ENCODE measurements at places on chromosomes 11 and 22. TPM values are rescaled to one million over a fixed set of nuclear protein-coding genes. Genes with fewer than 3 reads are reported as not detected.

CTTN gene
- polyA plus RNA-seq, result not detected

MUC2 gene
- polyA plus RNA-seq, result not detected

OR8A1 gene
- not detected for polyA plus RNA-seq

APOC3 gene
- polyA plus RNA-seq, result not detected

RAC2 gene
- 526 TPM for polyA plus RNA-seq

CECR2 gene
- 0.11 TPM for polyA plus RNA-seq

ACR gene
- not detected for polyA plus RNA-seq

DNA sequence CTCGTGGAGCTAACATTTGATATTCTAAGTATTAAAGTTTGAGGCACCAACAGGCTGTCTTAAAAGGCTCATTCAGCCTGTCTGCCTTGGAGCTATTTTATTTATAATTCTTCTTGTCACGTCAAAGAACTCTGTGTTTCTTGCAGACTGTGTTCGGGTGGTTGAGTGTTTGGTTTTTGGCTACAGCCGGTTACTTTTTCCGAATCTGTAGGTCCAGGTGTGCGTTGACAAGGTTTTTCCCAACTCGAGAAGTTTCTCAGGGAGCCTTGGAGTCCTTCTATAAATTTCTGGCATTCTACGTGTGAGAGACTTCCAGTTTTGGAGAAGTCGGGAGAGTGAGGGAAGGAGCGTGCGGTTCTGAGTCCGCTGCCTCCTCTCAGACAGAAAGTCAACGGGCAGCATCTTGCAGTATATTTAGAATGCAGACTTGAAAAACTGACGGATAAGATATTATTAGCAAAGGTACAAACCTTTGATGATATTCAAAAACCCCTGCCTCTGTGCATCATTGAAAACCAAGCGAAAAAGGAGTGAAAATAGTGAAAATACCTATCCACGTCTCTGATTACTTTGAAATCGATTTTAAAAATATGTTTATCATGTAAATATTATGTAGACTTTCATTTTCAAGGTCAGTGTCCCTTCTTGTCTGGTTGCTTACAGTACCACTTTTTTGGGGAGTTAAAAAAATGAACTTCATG, 85.2 kb upstream of the PPARA start:
- DNase-seq, result no peak

DNA sequence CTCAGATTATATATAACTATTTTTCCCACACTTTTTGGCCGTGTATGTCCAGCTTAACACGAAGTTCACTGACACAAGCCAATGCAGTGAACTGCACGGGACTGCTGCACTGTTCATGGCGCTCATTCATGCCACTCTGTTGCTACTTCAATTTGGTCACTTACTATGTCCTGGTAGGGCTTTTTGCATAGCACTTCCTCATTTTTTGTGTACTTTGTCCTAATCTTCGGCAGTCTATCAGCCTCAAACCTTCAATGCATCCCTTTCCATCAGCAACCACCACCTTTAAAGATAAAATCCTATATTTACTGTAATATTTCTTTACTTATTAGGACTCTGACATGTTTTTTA, 18.7 kb upstream of the ARHGAP32 start:
- DNase-seq, result no peak

DNA sequence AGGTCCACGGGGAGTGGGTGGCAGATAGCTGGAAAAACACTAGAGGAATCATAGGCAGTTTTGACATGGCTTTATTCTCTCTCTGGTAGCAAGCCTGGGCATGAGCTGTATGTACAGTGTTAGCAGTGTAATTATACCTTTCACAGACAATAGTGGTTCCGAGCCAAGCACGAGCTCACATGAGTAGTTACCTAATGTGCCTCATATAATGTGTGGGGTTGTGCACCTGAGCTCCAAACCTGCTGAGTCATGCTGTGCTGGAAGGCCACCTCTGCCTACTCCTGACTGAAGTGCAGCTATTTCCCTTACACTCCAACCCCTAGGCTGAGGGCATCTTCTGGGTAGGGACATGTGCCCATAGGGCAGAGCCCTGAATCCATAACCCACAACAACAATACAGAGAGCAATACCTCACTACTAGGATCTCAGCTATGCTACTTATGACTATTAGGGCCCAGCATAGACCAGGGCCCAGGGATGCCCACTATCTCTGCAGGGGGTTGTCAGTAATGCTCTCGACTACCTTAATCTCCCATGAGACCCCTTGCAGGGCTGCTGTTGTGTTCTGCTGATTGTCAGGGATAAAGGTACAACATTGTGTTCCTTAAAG, 432.1 kb downstream of the DYNC2H1 start:
- DNase-seq, result no peak

GRCh38 chr11:118484405-118484804, 42.9 kb upstream of the TTC36 start:
- DNase-seq, result no peak

- DNase-seq, result no peak
Observed at GRCh38 chr11:58773337-58773736, 41.6 kb upstream of the GLYAT start.

- DNase-seq, result no peak
Observed at GRCh38 chr11:15710580-15711275, 596.0 kb downstream of the INSC start.

DNA sequence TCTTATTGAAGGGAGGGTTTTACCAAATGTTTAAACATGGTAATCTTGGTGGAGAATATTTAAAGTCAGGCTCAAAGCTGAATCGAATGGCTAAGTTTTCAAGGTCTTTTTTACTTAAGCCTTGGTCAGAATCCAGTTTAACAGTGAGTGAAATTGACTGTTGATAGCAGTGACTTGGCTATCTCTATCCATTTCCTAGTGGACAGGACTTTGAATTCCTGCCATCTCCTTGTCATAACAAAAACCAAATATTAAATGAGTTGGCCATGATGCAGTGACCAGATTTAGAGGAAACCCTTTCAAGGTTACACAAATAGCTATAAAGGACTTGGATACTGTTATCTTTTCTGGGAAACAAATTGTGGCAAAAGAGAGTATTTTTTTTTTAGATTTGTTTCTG, 92.0 kb downstream of the JRKL start:
- DNase-seq, result no peak

- peak; percentile 50 for DNase-seq
Observed at GRCh38 chr22:36409911-36410756, 22.4 kb upstream of the MYH9 start.

DNA sequence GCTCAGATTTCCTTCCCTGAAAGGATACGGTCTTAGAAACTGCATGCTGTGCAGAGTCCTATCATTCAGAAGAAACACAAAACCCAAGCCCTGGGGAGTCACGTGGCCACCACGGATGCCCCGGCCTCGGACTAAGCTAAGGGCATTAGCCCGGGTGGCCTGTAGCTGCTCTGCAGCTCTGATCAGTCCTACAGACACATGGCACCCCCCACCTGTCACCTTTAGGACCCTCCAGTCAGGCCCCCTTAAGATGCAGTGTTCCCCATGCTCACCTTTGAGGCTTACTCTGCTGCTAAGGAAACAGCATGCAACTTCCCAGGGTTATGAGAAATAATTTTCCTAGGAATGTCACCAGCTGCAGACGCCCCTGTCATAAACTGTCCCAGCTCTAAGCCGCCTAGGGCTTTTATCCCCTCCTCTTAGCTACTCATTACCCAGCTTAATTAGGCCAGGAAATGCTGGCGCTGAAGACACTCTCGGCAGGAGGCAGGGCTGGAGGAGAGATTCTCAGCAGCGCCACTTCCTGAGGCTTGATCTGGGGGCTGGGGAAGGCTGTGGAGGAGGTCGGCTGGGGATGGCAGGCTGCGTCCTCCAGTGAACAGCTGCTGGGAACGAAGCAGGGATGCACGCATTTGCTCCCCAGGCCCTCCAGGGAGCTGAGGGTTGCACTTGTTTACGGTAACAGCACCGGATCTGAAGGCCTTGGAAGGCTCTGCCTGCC, 47.2 kb upstream of the ADA2 start:
- no peak for DNase-seq

DNA sequence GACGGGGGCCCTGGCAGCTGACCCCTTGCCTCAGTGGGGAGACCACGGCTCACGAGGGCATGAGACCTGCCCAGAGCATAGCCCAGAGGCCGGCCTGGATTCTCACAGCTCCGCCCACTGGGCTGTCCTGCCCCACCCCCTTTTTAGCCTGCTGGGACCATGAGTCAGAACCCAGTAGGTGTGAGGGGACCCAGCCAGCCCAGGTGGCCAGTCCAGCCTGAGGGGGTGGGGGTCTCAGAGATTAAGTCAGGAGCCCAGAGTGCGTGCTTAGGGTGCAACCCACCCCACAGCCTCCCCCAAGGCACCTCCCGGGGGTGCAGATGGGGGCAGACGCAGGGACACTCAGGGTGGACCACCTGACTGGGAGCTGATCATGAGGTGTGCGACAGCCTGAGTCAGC, 40.1 kb upstream of the PPARA start:
- no peak for DNase-seq

DNA sequence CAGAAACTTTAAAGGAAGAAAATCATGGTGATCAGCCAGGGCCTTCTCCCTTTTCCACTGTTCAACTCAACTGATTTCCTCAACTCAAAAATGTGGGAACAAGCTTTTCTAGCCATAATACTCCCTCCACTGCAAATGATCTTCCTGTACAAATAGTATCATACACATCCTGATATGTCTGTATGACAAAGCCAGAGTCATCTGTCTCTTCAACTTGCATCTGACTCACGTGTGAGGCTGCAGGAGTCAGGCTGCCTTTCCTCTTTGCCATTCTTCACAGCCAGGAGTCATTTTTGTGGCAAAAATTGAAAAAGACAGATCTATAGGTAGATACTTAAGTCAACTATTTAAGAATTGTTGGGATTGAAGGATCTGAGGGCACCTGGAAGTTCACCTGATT, 13.3 kb downstream of the PATZ1 start:
- no peak for DNase-seq

DNA sequence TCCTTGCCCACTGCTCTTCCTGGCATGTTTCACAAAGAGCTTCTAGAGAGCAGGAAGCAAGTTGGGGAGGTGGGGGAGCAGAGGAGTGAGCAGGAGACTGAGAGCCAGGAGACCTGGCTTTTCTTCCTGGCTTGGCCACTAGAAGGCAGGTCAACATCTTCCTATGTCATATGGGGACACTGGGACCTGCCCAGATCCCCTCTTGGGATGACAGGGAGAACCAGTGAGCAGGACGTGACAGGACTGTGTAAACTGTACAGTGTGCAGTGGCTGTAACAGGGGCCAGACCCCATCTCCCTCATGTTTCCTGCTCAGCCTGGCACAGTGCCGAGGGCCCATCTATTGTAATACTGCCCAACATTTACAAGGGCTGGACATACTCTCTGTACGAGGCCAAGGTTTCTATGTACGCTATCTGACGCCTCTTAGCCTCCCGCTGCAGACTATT, 29.4 kb downstream of the GDPD5 start:
- no peak for DNase-seq

DNA sequence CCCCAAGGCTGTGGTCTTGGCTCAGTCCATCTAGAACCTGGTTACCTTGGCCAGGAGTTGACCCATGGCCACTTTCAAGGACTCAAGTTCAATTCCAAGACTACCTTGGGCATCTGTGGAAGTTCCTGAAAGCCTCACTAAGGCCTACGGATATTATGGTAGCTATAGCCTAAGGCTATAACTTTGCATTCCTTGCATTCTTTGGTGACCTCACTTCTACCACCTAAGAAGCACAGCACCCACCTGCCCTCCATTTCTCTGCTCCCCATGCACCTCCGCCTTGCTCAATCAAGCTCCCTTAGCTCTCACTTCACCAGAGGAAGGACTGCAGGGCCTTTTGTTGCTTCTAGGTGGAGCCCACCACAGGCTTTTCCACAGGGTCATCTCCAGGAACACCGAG, 50.3 kb upstream of the GALNT18 start:
- no peak for DNase-seq

DNA sequence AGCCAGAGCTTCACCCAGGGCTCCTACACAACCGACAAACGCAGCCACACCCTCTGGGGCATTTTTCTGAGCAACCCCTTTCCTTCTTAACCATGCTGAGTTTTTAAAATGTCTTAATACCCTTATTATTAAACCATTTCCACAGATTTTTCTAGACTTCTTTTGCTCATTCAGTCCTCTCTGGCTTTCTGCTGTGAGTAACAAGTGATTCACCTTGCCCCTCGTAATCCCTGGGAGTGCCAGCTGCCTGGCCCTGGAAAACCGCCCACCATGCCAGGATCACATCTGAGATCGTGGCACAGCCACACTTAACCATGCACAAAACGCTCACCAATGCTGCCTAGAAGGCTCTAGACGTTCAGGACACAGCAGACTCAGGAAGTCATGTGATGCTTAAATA, 25.4 kb downstream of the YPEL1 start:
- DNase-seq, result no peak

GRCh38 chr11:66818231-66818955, 24.8 kb upstream of the RCE1 start:
- DNase-seq, result no peak

All from CD14-positive monocyte (primary cell).